Hepatocyte (in vitro differentiated cells): ENCODE measurements at places on chromosomes 16 and 17. TPM values are rescaled to one million over a fixed set of nuclear protein-coding genes. Genes with fewer than 3 reads are reported as not detected.

FOXN1 gene
- total RNA-seq: not detected in 2 replicates

CDH13 gene
- total RNA-seq: 1.5 and 2.7 TPM in 2 replicates

RAB37 gene
- total RNA-seq: 5.9 and 6.1 TPM in 2 replicates

FGF11 gene
- total RNA-seq: 1.4 and 2.7 TPM in 2 replicates

CCL17 gene
- total RNA-seq: not detected in 2 replicates

RNF43 gene
- 6.5 and 10.1 TPM in 2 replicates for total RNA-seq
